SHP77 (cell line): ENCODE measurements at places on chromosomes 3 and 15.

- DNase-seq = no peak
Observed at GRCh38 chr3:37986479-37987314, 3.9 kb upstream of the VILL start.

- DNase-seq = no peak
Observed at GRCh38 chr3:52015438-52016228, 19.9 kb upstream of the RPL29 start.

- peak; percentile 92 for DNase-seq
Observed at GRCh38 chr3:126081618-126082361, 2.1 kb downstream of the SLC41A3 start.

DNA sequence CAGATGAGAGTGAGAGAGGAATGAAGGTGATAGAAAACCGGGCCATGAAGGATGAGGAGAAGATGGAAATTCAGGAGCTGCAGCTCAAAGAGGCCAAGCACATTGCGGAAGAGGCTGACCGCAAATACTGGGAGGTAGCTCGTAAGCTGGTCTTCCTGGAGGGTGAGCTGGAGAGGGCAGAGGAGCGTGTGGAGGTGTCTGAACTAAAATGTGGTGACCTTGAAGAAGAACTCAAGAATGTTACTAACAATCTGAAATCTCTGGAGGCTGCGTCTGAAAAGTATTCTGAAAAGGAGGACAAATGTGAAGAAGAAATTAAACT, 88.9 kb downstream of the EOMES start:
- peak; percentile 51 for DNase-seq

- peak; percentile 12 for DNase-seq
Observed at GRCh38 chr3:179558742-179559364, 3.9 kb upstream of the ACTL6A start.

DNA sequence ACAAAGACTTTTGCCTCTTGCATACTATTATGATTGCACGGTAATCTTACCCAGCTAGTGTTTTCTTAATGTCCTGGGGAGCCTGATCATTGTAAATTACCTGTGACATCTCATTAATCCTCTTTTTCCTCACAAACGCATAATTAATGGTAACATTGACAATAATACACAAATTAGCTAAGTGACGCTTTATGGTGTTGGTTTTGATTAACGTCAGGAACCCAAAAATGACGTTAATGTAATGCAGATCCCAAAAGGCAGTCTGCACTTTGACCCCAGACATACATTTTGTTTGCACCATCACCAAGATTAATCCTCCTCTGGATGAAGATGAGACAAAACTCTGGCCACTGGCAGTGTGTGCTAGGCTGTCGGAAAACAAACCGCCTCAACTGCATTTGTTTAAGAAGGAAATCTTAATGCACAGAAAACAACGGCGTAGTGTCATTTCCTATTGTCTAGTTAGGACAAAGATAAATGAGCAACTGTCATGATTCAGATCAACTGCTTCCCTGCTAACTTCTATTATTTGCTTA, 83.9 kb upstream of the CDIN1 start:
- no peak for DNase-seq

DNA sequence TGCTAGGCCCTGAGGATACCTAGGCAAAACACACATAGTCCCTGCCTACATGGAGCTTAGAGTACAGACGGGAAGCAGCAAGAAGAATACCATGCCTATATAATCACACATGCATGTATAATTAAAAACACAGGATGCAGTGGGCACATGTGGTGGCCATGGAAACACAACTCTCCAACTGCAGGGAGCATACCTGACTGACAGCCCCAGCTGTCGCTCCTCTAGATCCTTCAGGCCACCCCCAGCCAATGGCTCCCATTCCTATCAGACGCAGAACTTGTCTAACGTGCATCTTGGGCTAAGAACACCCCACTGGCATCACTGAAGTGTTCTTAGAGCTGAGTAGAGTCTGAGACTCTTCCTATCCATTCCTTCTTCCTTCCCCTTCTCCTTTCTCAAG, 125.5 kb upstream of the FRMD4B start:
- DNase-seq = no peak

- peak; percentile 85 for DNase-seq
Observed at GRCh38 chr15:63504247-63504978, at the start of gene USP3. Gene USP3, plus strand, starts transcription at chr15:63504593. Its CDS starts 147 bp downstream, at chr15:63504740.

GRCh38 chr3:143307613-143308183, 188.1 kb downstream of the CHST2 start:
- no peak for DNase-seq

DNA sequence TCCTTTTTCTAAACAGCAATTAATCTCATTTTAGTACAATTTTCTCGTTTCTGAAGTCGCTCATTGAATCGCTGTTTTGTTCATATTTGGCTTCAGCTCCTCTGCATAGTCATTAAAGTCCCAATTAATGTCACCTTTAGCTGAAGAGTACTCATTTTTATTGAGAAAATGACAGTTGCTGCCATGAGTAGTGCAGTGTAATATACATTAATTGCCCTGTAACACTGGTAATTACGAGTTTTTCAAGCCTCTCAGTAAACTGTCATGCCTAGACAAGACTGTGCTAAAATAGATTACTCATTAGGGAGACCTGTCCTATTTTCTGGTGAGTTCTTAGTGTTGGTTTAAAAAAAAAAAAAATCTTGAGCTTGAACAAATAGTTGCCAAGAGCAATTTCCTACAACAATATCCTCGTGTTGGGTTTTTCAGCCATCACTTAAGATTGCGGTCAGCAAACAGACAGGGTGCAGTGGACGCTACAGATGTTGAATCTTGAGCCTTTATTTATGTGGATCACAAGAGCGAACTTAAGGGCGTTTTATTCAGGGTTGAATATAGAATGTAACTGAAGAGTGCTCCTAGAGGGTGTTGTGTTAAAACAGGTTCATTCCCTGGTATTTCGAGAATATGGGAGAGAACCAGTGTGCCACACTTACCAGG, 176.0 kb downstream of the CDIN1 start:
- no peak for DNase-seq

DNA sequence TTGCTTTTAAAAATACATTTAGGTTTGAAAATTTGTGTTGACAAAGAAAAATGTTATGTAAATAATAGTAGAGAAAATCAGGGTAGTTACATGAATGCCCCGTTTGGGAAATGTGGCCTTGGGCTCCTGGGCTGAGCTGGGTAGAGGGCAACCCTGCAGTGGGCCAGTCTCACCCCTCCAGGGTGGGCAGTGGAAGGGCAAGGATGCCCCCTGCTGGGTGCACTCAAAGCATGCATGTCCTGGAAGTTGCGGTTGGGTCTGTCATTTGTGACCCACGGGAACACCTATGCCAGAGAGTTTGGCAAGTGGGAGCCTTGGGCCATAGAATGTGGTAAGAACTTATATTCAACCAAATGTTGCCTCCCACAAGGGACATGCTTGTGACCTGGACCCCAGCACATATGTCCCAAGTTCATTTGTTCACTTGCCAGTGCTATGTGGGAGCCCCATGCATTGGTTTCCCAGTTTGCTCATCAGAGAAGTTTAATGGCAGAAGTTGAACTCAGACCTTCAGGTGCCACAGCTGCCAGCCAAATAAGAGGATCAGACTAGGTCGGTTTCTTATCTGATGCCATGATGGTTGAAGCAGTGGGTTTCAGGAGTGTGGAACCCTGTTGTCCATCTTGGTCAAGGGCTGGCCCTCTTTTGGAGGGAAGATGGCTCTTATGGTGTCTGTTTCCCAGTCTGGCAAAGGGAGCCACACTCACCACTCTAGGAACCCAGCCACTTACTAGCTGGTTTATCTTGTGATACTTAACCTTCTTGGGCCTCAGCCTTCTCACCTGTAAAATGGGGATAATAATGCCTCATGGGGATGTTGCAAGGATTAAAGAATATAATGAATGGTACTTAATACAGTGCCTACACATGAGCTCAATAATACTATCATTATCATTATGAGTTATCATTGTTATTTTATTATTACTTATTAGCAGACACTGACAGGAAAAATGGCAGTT, 2.5 kb upstream of the PLCB2 start:
- peak; percentile 47 for DNase-seq

- no peak for DNase-seq
Observed at GRCh38 chr3:170511371-170511770, 74.5 kb downstream of the SLC7A14 start.

DNA sequence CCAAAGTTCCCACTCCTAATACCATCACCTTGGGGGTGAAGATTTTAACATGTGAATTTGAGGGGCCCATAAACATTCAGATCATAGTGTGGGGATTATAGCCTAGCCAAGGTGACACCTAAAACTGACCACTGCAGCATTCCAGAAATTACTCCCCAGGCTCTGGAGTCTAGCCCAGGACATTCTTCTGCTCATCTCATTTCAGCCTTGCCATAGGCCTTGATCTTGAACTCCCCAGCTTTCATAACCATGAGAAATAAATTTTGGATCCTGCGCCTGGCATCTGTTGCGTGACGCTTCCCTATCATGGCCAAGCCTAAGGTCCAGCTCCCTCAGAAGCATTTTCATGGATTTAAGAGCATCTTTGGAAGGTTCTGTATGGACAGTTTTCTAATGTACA, 502.9 kb upstream of the THBS1 start:
- DNase-seq = no peak

DNA sequence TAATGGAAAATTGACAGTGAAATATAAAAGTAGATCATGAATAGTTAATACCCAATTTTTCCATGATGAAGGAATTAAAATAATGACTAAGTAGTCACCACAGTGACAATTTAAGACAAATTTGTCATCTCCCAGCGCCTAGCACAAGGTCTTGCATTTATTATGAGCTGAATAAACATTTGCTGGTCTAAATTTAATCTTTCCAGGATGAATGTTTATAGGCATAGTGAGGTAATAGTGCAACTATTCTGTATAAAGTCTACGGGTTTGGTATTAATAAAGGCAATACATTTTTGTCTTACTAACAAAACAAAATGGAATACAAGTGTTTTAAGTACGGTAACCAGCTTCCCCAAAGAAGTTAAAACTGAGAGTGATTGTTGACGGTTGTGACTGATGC, 209.3 kb downstream of the CD47 start:
- DNase-seq = no peak

- DNase-seq = no peak
Observed at GRCh38 chr15:96070636-96071035, 259.9 kb upstream of the NR2F2 start.

- DNase-seq = no peak
Observed at GRCh38 chr3:80559701-80560100, 791.9 kb upstream of the ROBO1 start.

GRCh38 chr15:40877694-40878093, 3.7 kb upstream of the RHOV start:
- DNase-seq = no peak

GRCh38 chr3:47612178-47612577, 33.5 kb upstream of the CSPG5 start:
- no peak for DNase-seq

DNA sequence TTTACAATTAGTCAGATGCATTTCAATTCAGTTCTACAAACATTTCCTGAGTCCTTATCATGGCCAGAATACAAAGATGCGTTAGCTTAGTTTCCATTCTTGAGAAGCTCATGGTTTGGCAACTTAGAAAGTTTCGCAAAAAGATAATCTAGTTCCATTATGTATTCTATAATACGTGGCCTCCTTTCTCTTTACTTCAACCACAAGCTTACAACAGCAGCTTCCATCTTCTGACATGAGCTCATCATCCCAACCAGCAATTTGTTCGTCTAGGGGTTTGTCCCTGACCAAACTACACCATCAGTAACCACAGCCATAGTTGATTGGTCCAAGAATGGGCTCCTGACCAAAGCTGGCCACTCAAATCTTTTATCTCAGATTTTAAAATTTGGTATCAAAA, 267.6 kb upstream of the TBC1D5 start:
- DNase-seq = no peak

- no peak for DNase-seq
Observed at GRCh38 chr3:154085071-154085470, 36.1 kb upstream of the ARHGEF26 start.

GRCh38 chr15:37819191-37819590, 115.2 kb upstream of the TMCO5A start:
- DNase-seq = no peak

DNA sequence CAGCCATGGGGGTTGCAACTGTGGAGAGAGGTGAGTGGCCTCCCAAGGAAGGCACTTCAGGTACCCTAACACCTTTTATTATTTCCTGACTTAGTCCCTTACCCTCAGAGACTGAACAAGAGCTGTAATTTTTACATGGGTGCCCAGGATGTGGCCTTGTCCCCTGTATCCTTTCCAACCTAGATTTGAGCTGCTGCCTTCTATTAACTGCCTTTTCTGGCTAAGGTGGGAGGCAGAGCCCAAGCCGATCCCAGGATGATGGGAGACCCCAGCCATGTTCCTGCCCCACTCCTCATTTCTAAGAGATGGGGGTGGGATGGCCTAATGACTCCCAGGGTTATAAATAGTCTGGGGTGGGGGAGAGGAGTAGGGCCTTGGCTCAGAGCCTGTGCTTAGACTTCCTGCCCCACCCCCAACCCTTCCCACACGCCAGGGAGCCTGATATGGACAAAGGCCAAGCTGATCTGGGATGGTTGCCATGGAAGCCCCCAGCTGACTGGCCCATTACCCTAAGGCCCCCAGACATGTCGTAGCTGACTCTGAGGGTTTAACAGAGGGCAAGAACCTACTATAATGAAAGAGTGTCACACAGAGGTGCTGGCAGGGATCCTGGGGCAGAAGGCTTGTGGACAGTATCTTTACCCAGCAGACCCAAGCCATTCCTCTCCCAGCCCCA, 1.9 kb downstream of the KLHDC8B start:
- DNase-seq = peak; percentile 62

GRCh38 chr3:31836131-31837075, 144.7 kb downstream of the OSBPL10 start:
- no peak for DNase-seq

GRCh38 chr15:89408372-89409183, 74.0 kb upstream of the POLG start:
- DNase-seq = no peak

DNA sequence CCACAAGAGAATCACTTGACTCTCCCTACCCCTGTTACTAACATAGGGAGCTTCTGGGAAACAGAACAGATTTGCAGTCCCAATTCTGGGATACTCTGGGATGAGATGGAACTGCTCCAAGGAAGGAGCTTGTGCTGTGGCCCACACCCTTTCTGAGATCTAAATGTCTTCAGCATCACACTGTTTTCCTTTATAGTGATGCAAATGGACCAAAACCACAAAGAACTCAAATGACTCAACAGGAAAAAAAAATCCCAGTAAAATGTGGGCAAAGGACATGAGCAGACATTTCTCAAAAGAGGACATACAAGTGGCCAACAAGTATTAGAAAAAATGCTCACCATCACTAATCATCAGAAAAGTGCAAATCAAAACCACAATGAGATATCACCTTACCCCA, 155.6 kb downstream of the NECTIN3 start:
- no peak for DNase-seq

DNA sequence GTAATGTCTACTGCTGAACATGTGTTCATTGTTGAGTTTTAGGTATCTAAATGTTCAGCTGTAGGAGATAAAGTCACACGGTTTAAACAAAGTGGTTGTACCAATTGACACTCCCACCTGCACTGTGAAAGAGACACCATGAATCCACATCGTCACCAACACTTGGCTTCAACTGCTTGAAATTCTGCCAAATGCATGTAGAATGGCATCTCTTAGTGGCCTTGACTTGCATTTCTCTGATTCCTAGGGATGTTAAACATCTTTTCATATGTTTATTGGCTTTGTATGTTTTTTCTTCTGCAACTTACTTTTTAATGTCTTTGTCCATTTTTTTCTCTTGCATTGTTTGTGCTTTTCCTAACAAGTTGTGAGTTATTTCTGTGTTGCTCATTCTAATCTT, 43.4 kb downstream of the RPLP1 start:
- no peak for DNase-seq
